ENCODE measurements at places on chromosomes 11 and 22.

- DNase-seq, result no peak
Observed at GRCh38 chr11:122750049-122750448, 88.3 kb upstream of the CRTAM start.

DNA sequence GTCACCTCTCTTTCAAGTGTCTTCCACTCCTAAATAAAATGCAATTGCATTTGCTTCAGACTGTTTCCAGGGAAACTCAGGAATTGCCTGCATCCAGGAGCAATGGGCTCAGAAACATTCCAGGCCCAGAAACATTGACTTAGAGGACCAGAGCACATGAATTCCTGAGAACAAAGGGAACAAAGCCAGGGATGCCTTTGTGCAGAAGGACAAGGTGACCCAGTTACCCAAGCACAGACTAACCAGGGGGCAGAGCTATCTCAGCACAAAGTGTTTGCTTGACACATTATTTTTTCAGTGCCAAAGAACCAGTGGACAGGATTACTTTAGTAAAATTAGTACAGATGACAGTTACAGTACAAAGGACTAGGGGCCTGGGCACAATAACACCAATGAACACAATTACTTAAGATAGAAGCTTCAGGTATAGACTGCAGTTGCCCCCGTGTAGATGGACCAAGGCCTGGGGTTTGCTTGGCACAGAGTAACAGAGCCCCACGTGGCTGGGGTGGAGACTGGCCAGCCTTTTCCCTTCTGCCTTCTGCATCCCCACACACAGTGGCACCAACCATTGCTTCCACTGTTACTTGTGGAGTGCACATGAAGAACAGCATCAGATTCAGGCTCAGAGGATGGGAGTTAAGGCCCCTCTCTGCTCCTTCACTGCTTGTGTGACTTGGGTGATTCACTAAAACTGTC, 500.8 kb downstream of the INSC start:
- DNase-seq, result no peak

DNA sequence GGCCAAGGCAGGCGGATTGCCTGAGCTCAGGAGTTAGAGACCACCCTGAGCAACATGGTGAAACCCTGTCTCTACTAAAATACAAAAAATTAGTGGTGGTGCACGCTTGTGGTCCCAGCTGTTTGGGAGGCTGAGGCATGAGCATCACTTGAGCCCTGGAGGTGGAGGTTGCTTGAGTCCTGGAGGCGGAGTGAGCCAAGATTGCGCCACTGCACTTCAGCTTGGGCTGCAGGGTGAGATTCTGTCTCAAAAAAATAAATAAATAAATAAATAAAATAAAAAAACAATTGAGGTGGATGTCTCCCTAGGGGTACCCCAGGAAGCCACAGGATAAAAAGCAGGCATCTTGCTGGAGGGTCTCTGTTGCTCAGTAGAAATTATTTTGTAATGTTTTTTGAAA, 14.1 kb downstream of the PTPRJ start:
- DNase-seq, result no peak

- peak; percentile 23 for DNase-seq
Observed at GRCh38 chr11:1749395-1750351, 722 bp downstream of the IFITM10 start.

DNA sequence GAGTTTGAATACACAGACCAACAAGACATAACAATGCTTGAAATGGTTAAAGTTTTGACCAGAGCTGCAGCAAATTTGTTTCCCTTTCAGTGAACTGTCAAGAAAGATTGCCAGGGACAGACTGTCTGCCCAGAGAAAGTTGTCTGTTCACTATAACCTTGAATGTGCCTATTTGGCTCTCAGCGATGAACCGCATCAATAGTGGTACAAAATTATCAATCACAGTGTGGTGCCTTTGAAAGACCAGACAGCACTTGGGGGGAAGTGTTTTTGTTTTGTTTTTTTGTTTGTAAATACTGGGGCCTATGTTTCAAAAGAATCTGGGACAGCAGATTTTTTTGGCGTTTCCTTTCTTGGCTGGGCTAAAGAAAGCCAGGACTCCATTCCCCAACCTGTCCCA, 123.1 kb downstream of the CD44 start:
- no peak for DNase-seq

DNA sequence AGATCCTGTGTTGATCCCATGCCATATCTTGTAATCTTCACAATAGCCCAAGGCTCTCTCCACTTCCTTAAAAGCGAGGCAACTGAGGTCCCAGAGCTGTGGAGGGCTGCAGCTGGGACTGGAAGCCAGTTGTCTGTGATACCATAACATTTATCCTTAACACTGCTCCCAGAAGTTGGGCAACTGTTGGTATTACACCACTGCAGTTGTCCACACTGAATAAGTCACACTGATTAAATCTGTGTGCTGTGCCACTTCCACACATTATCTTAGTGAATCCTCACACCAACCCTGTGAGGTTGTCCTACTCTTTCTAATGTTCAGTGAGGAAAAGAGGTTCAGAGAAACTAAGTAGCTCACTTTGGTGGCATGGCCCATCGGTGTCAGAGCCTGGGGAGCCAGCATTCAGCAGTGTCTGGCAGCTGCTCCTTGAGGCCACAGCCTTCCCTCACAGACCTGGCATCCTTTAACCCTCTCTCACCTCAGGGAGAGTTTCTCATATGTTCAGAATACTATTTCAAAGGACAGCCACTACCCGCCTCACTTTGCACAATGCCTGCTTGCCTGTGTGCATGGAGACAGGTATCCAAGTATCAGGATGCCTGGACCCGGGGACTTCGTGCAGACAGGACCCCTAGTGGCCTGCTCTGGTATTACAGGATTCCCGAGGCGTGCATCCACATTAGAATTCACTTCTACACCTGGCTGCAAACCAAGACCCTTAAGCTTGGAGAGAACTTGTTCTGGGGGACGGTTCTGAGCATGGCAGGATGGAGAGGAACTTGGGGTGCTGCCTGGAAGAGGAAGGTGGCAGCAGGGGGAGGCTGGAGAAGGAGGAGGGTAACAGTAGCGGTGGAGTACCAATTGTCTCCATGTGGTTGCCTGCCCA, 221.9 kb upstream of the TBCEL start:
- DNase-seq, result peak; percentile 67

GRCh38 chr11:70647188-70648166, 249.1 kb downstream of the CTTN start:
- DNase-seq, result no peak

GRCh38 chr11:66277471-66278362, at the start of gene CNIH2:
Gene CNIH2, plus strand, starts transcription at chr11:66278175. Its CDS starts 282 bp downstream, at chr11:66278457.
- peak; percentile 78 for DNase-seq

DNA sequence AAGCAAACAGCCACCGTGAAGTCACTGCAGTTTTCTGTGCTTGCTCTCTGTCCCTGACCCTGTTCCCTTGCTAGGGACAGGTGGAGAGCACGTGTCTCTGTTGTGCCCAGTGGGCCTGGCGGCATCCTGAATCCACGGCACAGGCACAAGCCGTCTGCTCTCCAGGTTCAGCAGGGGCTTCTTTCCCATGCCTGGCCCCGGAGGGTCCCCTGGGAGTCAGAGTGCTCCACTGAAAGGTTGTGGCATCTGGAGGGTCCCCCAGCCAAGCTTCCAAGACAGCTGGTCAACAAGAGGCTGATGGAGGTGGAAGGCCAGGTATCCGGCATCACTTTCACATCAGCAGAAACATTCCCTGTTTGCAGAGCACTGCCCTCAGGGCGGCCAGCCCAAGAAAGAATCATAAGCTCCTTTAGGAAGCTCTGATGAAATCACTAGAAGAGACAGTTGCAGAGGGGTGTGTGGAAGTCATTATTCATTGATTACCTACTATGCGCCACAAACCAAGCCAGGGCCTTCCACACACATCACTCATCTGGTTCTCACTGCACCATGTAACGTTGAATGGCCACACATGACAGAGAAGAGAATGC, 346.4 kb upstream of the B3GAT1 start:
- DNase-seq, result no peak

DNA sequence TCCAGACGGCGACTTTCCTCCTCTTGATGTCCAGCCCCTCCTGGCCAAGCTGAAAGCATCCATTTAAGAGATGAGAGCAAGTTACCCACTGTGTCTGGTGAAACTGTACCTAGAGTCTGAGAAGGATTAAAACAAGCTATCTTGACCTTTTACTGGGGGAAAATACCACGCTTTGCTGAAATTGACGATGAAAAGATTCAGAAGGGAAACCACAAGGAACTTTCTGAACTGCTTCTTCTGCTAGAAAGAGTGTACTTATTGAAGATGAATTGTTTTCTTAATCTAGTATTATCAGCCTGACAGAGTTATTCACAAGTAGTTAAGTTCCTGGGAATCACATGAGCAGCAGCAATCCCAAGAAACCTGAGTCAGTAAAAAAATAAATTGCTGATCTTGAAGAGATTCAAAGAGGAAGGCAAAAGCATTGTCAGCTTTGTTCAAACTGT, 13.1 kb upstream of the MS4A6A start:
- no peak for DNase-seq

DNA sequence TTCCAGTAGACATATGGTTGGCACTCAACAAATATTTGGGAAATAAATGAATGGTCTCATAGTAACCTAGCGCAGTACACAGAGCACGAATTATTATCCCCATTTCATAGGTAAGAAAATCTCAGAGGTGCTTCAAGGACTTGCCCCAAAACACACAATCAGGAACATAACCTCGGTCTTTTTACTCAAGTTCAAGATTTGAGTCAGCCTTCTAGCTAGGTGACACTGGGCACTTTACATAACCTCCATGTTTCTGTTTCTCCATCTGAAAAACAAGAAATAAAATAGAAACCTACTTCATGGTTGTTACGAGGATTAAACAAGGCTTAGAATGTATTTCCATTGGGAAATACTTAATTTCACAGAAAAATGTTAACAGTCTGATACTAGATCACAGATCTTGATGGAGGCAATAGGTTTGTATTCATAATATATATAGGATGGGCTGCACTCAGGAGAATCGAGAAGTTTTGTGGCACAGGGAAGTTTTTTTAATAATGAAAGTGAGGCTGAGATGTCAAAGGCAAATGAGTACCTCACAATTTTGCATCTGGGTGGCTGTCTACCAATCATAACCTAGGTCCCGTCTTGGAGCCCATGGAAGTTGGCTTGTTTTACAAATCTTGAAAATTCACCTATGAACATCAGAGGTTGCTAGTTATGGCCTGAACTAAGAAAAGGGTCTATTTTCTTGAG, 147.4 kb upstream of the ZC3H12C start:
- no peak for DNase-seq

GRCh38 chr11:122439866-122440810, 215.4 kb upstream of the UBASH3B start:
- peak; percentile 22 for DNase-seq

DNA sequence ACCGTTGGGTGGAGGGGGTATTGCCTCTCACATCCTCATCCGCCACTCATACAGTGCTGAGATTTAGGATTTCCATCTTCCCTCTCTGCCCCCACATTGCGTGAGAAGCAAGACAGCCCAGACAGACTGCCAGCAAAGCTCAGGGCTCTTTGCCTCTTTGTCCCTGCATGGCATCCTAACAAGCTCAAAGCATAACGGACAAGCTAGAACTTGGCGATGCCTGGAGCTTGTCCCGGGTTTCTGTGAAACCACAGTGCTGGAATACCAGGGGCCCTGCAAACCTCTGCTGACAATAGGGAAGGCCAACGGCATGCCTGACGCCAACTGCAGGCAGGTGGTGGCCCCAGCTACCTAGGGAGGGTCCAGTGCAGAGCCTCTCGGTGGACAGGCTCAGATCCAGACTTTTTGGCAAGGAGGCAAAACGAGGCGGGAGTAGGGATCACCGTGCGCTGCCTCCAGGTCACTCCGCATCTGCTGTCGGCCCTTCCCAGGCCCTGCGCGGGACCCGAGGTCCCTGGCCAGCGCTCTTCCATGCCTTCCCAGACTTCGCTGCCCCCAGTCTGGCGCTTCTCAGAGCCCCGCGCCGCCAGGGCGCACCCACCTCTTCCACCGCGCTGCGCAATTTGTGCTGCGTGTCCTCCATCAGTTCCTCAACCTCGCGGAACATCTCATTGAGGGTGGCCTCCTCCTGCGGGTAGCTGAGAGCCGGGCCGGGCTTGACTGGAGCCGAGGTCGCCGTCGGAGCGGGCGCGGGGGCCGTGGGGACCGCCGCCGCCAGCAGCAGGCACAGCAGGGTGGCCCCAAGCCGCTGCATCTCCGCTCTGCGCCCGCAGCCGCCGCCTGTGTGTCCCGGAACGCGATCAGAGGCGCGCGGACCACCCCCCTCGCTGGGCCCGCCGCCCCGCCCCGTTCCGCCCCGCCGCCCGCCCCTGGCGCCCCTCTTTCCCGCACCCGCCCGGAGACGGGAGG, at the start of gene DKK3:
DKK3 (minus strand) TSS at position 858 of the 969 bp plus-strand sequence; CDS start at position 814, 44 bp downstream.
- DNase-seq, result no peak

- DNase-seq, result peak; percentile 95
Observed at GRCh38 chr11:57322256-57323166, 2.2 kb downstream of the TNKS1BP1 start.

DNA sequence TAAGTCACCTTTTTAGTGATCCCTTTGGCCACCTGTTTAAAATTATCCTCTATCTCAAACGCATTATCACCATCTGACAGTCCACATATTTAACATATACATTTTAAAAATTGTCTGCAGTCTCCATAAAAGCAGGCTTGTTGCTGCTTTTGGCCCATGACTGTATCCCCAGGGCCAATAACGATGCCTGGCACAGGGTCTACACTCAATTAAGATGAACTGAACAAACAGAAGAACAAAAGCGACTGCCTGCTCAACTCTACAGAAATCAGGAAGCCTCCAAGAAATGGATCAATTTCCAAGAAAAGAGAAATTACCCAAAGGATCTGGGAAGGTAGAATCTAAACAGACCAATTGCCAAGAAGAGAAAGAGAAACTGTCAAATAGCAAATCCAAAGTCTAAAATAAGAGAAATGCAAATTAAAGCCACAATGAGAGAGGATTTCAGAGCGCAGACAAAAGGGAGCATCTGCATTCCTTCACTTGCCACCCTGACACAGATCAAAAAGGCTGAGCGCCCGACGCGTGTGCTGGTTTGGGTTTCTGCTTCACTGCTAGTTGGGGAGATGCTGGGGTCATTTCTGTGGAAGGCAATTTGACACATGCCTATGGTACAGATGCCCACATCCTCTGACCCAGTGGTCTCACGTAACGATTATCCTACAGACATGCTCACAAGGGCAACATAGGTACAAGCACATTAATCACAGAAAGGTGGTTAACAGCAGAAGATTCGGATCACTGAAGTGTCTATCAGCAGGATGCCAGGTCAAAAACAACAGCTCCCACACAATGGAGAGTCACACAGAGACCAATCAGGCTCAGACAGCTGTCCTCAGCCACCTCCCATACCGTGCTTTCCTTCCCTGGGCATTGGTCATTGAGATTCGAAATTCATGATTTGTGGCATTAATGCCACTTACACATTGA, 55.9 kb downstream of the SHISAL1 start:
- DNase-seq, result no peak
